ENCODE measurements at places on chromosomes 13 and 19.

DNA sequence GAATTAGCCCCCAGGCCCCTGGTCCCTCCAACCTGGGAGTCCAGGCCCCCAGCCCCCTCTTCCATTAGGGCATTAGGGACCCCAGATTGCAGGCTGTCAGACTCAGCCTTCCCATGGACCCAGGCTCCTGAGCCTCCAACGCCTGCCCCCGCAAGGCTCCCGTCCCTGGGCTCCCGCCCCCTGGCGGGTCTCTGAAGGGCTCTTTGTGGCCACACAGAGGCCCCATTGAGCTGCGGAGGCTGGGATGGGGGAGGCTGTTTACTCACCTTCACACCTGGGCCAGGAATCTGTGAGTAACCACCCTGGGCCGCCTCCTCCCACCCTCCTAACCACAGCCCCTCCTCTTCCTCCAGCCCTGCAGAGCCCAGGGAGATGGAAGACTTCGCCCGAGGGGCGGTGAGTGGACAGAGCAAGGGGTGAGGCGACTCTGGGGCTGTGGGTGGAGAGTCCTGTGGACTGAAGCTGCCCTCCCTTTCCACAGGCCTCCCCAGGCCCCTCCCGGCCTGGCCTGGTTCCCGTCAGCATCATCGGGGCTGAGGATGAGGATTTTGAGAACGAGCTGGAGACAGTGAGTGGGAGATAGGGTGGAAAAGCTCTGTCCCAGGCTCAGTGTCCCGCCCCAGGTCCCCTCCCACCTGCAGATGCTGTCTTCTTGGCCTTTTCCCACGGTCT is 4.9 kb downstream of the ARHGEF1 start:
- DNase-seq: peak; percentile 89

GRCh38 chr13:88360761-88361160 is 689.6 kb downstream of the SLITRK5 start:
- DNase-seq: no peak

GRCh38 chr19:42091742-42092141 is 15.8 kb downstream of the ZNF574 start:
- DNase-seq: no peak

DNA sequence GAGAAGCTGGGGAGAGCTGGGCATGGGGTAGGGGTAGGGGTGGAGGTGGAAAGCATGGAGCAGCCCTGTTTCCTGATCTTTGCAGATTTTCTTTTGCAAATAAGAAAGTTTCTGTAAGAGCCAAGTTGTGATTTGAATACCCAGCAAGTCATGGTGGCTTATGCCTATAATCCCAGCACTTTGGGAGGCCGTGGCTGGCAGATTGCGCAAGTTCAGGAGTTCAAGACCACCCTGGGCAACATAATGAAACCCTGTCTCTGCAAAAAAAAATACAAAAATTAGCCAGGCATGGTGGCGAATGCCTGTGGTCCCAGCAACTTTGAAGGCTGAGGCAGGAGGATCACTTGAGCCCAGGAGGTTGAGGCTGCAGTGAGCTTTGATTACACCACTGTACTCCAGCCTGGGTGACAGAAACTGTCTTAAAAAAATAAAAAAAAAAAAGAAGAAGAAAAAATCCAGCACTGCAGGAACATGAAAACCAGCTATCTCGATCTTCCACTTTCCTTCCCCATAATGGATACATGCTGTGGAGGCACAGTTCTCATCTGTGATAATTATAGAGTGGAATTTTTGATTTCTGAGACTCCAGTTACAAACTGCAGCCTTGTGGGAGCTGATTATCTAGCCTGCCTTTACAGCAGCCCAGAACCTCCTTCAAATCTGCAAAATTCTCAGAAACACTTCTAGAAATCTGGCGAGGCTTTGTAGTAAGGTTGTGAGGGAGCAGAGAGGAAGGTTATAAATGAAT is 12.1 kb upstream of the TEX26 start:
- DNase-seq: no peak

DNA sequence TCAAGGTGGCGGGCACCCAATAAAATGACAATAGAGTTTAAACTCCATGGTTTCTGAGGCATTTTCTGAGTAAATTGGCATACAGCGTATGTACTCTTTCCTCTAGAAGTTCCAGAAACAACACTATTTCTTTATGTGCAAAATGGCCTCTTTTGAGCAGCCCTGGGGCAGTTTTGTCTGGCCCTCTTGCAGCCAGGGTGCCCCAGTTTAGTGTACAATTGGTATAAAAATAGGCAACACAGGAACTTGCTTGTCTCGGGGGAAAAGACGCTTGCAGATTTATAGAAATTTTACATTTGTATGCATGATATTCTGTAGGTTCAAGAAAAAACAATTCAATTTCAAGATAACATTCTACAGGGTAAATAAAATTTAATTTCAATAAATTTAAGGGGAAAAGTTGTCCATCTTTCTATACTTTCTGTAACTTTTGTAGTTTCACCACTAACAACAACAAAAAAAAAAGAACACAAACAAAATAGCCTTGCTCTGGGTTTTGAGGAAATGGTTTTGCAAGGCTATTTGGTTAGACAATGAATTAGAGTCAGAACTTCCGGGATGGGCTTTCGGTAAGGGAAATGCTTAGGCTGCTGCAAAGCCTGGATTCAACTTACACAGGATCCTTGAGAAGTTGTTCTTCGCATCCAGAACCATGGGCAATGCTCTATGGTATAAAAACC is 45.3 kb downstream of the LRCH1 start:
- DNase-seq: no peak

DNA sequence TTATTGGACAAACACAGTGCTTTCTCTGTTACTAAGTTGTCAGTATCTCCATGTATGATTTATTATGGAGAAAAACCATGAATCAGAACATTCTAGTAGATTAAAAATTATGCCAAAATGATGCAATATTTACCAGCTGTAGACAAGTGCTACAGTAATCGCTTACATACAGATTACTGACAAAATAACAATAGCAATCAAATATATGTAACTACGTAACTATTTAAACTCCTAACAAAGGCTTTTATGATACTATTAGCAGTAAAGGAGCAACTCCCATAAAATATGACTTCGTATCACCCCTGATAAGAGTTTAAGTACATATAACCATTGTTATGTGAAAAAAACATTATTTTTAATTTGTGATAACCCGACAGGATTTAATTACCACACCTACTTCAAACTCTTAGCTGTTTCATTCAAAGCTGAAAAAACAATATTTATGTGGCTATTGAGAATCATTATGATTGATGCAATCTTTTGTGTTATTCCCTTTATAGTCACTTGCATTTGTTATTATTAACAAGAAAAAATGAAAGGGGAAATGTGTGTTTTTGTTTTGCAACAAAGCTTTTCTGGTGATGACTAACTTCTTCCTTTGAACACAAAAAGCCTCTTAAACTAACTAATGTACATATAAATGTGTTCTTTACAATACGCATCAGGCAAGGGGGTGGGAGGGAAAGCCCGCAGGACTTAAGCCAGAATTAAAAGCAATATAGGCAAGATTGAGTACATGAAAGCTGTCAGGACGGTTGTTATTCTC is 147.4 kb downstream of the ABCC4 start:
- DNase-seq: no peak

- DNase-seq: peak; percentile 30
Measured at GRCh38 chr19:48290771-48291488, 21.0 kb downstream of the ZNF114 start.

- no peak for DNase-seq
Measured at GRCh38 chr19:30631033-30631370, 258.8 kb downstream of the ZNF536 start.

GRCh38 chr13:67841071-67841470 is 610.9 kb upstream of the PCDH9 start:
- no peak for DNase-seq
